ENCODE measurements at places on chromosomes 1 and 21. TPM values are rescaled to one million over a fixed set of nuclear protein-coding genes. Genes with fewer than 3 reads are reported as not detected.

DNA sequence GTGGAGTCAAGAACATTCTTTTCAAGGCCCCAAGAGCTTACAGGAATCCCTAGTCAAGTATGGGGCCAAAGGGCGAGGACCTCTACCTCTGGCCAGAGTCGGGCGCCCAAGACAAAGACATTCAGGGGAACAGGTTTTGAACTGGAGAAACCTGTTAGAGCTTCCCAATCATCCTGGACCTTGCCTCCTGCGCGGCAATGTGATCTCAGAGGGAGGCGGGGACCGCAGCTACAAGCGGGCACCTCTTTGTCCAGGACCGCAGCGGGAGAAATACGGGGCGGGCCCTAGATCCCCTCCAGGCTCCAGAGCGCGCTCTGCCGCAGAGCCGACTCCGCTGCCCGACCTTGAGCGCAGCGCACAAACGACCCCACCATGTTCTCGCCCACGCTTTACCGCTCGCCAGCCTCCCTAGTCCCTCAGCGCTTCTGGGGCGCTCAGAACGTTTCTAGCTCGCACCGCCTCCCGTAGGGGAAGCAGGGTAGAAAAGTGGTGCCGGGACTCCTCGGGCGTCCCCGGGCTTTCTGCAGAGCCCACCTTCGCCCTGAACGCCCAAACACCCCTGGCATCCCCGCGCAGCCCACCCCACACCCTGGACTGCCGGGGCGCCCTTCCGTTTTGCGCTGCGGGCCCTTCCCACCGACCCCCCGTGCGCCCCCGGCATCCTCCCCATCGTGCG, 28.1 kb downstream of the RABIF start:
- DNase-seq, result peak; percentile 42

Gene MEF2D
- 35.9 TPM for total RNA-seq

DNA sequence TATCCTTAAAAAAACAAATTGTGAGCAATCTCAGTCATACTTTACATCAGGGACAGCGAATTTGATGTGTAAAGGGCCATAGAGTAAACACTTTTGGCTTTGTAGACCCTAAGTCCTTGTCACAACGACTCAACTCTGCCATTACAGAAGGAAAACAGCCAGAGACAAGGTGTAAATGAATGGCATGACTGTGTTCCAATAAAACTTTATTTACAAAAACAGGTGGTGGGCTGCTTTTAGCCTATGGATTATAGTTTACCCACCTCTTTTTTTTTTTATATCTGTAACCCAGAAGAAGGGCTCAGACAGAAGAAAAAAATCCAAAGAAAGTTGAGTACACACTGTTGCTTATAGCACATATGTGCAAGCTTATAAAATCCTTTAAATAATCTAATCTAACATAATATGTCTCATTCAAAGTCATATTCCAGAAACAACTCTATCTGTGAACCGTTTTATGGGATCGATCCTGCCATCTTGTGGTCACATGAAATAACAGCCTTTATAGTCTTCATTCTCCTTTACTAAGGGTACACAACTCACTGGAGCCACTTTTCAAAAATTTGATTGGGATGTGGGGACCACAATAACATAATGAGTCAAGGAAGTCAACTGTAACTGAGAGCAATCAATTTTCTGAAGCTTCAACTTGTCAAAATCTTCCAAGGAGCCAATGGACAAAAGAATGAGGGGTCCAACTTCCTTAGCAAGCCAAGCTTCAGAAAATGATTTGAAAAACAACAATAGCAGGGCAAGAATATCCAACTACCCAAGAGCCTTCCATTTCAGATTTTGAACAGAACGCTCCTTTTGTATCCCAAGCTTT, 142.2 kb upstream of the KRTAP19-8 start:
- peak; percentile 72 for DNase-seq

Gene B3GALT6
- total RNA-seq, result 58.9 TPM

- DNase-seq, result peak; percentile 72
Measured at GRCh38 chr1:209926045-209926444, 12.0 kb upstream of the SYT14 start.

GRCh38 chr1:214444182-214444939, 107.0 kb downstream of the PTPN14 start:
- no peak for DNase-seq

DNA sequence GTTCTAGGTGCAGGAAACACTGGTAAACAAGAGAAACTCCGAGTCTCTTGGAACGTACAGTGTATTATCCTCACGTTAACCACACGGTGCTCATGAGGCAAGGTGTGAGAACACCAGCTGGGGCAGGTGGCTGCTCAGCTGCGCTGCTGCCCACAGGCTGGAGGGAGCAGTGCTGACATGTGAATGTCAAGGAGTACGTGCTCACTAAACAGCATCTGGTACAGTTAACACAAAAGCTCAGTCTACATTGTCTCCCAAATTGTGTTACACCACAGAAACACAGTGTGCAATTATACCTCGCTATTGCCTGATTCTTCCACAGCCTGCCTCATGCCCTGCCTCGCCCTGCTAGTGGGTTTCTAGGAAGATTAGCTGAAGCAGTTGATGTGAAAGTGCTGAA, 138.4 kb downstream of the GLIS1 start:
- DNase-seq, result no peak

Gene ZBTB17
- total RNA-seq, result 48.8 TPM

DNA sequence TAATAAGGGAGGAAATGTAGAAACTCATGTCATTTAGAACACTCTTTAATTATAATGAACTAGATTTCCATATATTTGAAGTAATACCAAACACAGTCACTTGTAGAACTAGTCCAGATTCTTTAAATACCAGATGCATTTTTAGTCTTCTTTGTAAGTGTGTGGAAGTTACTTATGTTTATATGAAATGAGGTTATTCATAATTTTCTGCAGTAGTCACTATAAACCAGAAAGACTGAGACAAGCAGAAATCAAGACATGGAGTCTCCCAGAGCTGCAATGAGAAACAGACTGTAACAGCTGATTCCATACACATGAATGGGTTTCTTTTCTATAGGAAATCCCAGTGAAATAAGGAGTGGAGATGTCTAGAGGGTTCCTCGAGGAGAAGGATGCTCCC, 216.6 kb upstream of the ZP4 start:
- no peak for DNase-seq

DNA sequence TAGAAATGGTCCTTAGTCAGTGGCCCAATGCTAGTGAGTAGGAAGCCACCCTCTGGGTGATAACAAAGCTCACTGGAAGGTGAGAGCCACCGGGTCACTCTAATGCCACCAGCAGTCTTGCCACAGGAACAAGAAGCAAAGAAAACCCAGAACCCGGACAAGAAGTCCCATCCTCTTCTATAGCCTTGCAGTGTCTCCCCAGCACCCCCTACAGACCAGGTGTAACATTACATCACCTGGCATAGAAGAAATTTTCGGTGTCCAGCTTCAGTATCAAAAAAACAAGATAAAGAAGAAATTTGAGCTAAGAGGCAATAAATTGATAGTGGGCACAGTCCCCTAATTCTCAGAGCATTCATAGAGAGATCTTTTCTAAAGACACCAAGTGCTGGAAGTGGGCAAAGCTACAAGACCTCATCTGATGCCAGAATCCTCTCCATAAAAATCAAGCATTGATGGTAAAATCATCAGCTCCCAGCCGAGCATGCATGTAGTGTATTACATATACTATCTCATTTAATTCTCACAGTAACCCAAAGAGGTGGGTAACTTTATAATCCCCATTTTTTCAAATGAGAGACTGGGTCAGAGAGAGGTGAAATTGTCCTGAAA, 491.0 kb downstream of the MATN1 start:
- peak; percentile 42 for DNase-seq

DNA sequence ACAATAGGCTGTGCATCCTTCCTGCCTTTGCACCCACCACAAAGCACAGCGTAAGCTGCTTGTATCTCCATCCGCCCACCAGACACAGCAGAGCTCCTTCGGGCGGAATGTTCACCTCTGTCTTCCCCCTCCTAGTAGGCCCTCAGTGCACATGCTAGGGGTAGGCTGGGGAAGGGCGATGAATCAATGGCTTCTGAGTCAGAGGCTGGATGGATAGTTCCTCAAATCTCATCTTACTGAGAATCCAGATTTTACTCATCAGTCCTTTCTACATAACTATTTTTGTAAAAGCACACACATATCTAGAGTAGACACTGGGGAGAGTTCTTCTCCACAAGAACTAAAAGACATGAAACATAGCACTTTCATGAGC, 73.8 kb downstream of the BCAR3 start:
- DNase-seq, result no peak

GRCh38 chr1:110627764-110628163, 21.6 kb upstream of the KCNA2 start:
- DNase-seq, result no peak

GRCh38 chr1:177838907-177839485, 130.9 kb downstream of the SEC16B start:
- DNase-seq, result no peak

Gene PTGFRN
- total RNA-seq, result 72.4 TPM

GRCh38 chr1:56509713-56510641, 69.4 kb downstream of the PLPP3 start:
- no peak for DNase-seq

Gene LCE3E
- total RNA-seq, result not detected

Gene KCNE1
- total RNA-seq, result 2.3 TPM

GRCh38 chr1:8809342-8809736, 8.1 kb downstream of the RERE start:
- DNase-seq, result no peak

DNA sequence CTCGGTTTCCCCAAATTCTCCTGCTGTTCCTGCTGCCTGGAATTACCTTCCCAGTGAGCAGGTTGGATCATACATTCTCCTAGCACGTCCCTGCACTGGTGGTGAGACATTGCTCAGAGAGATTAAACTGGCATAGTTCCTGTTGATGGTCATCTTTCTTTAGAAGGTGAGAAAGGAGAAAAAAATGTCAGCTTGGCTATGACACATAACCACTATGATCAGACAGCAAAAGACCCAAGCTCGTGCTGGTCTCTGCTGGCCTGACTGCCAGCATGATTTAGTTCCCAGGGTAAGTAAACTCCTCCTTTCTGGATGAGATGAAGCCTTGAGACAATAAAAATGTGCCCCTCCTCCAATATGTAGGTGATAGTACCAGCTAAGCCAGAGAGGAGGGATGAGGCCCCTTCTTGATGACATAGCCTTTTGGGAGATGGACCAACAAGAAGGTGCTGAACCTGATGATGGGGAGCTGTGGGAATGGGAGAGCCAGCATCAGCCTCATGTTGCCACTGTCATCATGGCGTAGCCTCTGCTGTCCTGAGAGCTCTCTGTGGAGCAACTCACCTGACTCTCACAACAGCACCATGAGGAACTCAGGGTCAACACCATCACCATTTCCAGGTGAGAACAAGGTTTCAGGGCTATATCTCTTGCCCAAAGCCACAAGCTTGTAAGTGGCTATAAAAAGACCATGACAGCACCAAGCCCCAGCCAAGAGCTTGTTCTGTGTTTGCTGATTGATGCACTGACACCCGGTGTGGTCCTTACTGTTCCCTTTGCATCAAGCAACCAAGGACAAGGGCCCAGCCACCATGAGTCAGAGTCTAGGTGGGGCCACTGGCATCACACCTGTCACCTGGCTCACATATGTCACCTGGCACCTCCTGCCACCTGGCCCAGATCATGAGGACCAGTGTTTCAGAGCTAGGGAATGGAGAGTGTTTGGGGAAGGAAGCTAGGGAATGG, 200.0 kb downstream of the MATN1 start:
- peak; percentile 43 for DNase-seq

- DNase-seq, result no peak
Measured at GRCh38 chr1:72064196-72065075, 217.9 kb downstream of the NEGR1 start.

Gene MMEL1
- total RNA-seq, result not detected

- DNase-seq, result peak; percentile 29
Measured at GRCh38 chr1:57252597-57253294, 171.1 kb downstream of the DAB1 start.

GRCh38 chr1:117576236-117576635, 29.6 kb upstream of the TENT5C start:
- DNase-seq, result no peak

DNA sequence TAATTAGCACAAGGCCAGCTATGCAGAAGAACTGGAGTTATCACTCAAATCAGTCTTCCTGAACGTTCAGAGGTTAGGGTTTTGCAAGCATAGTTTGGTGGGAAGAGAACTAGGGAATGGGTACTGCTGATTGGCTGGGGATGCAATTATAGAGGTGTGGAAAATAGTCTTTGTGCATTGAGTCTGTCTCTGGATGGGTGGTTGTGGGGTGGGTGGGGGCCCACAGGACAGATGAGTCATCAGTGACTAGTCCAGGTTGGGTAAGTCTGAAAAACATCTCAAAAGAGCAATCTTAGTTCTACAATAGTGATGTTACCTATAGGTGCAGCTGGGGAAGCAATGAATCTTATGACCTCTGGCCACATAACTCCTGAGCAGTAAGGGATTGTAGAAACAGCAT, 89.7 kb upstream of the HMCN1 start:
- no peak for DNase-seq

GRCh38 chr1:241610056-241610815, 29.9 kb downstream of the CHML start:
- DNase-seq, result peak; percentile 50

Gene FAM163A
- total RNA-seq, result 0.42 TPM

Gene FABP3
- total RNA-seq, result 250 TPM

GRCh38 chr1:160001440-160001839, 30.4 kb downstream of the PIGM start:
- no peak for DNase-seq

- DNase-seq, result no peak
Measured at GRCh38 chr1:78322928-78323680, 167.7 kb upstream of the PTGFR start.

- DNase-seq, result no peak
Measured at GRCh38 chr1:201212056-201212455, 21.4 kb downstream of the IGFN1 start.

DNA sequence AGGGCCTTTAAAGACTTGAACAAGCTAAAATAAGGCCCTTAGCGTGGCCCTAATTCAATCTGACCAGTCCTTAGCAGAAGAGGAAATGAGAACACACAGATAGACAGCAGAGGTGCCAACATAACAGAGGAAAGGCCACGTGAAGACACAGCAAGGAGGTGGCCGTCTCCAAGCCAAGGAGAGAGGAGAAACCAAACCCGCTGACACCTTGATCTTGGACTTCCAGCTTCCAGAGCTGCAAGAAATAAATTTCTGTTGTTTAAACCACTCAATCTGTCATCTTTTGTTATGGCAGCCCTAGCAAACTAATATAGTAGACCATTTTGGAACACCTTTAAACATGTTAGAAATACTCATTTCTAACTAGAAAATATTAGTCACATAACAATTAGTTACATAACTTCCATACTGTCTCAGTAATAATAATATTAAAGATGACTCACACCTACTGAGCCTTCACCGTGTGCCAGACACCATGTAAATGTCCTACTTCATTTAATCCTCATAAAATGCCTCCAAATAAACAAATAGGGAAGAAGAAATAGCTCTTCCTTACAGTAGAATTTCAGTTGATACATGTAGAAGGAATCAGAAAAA, 47.9 kb downstream of the S1PR1 start:
- no peak for DNase-seq

GRCh38 chr1:100581096-100581705, 43.3 kb downstream of the GPR88 start:
- no peak for DNase-seq

GRCh38 chr1:237891979-237892378, 1.3 kb upstream of the ZP4 start:
- DNase-seq, result no peak

- DNase-seq, result no peak
Measured at GRCh38 chr1:109527846-109528695, 11.6 kb upstream of the GPR61 start.

- no peak for DNase-seq
Measured at GRCh38 chr1:26360807-26361604, 7.1 kb upstream of the CRYBG2 start.
